ENCODE measurements at places on chromosomes 16 and 17.

DNA sequence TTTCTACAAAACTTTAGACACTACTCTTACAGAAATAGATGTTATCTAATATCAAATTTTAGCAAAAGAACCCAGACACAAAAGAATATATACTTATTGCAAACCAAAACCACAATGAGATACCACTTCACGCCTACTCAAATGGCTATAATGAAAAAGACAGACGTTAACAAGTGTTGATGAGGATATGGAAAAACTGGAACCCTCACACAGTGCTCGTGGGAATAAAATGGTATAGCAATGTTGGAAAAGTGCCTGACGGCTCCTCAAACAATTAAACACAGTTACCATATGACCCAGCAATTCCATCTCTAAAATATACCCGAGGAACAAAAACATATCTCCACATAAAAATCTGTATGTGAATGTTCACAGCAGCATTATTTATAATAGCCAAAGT is 27.1 kb downstream of the USP31 start:
- no peak for DNase-seq

- DNase-seq: no peak
Measured at GRCh38 chr16:10685709-10686108, 9.0 kb downstream of the TEKT5 start.

GRCh38 chr17:9941305-9941704 is 36.2 kb upstream of the RCVRN start:
- no peak for DNase-seq

DNA sequence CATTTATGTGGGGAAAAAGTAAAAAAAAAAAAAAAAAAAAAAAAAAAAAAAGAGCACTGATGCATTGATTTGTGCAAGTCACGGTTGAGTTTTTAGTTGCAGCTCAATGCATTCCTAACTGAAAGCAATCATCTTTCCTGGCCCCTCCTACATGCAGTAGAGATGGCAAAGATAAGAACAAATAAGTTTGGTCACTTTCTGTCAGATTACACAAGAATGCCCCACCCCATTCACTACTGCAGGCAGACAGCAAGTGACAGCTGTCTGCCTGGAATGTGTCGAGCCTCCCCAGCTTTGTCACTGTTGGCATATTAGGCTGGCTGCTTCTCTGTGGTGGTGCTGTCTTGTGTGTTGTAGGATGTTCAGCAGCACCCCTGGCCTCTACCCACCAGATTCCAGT is 243.5 kb downstream of the FOXL1 start:
- no peak for DNase-seq

DNA sequence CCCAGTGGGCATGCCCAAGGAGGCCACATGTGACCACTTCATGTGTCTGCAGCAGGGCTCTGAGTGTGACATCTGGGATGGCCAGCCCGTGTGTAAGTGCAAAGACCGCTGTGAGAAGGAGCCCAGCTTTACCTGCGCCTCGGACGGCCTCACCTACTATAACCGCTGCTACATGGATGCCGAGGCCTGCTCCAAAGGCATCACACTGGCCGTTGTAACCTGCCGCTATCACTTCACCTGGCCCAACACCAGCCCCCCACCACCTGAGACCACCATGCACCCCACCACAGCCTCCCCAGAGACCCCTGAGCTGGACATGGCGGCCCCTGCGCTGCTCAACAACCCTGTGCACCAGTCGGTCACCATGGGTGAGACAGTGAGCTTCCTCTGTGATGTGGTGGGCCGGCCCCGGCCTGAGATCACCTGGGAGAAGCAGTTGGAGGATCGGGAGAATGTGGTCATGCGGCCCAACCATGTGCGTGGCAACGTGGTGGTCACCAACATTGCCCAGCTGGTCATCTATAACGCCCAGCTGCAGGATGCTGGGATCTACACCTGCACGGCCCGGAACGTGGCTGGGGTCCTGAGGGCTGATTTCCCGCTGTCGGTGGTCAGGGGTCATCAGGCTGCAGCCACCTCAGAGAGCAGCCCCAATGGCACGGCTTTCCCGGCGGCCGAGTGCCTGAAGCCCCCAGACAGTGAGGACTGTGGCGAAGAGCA is 4.4 kb downstream of the WFIKKN2 start:
- no peak for DNase-seq

DNA sequence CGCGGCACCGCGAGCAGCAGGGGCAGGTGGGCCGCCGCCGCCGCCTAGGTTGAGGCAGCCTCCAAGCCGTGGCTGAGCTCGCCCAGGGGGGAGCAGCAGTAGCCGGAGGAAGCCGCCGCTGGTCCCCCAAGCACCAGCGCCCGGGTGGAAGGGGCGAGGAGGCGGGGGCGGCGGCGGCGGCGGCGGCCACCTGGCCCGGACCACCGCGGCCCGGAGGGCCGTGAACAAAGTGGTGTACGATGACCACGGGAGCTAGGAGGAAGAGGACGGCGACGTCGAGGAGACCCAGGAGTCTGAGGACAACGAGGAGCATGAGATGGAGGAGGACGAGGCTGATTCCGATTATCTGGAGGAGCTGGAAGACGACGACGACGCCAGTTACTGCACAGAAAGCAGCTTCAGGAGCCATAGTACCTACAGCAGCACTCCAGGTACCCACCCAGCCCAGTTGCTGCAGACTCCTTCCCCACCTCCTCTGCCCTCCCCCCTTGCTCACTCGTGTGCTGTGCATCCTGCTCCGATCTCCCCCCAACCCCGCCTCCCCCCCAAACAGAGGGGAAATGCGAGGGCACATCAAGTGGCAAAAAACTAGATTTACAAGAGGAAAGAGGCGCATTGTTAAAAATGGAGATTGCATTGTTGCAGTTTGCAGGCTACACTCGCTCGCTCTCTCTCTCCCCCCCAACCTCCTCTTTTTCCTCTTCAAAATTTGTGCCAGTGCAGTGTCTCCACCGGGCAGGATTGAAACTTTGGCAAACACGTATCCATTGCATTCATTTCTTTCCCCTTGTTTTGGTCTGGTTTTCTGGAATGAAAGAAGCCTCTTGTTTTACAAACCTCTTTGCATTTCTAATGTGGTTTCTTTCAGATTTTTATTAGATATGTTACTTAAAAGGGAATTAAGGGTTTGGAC is 41.8 kb upstream of the AMZ2 start:
- DNase-seq: peak; percentile 53

DNA sequence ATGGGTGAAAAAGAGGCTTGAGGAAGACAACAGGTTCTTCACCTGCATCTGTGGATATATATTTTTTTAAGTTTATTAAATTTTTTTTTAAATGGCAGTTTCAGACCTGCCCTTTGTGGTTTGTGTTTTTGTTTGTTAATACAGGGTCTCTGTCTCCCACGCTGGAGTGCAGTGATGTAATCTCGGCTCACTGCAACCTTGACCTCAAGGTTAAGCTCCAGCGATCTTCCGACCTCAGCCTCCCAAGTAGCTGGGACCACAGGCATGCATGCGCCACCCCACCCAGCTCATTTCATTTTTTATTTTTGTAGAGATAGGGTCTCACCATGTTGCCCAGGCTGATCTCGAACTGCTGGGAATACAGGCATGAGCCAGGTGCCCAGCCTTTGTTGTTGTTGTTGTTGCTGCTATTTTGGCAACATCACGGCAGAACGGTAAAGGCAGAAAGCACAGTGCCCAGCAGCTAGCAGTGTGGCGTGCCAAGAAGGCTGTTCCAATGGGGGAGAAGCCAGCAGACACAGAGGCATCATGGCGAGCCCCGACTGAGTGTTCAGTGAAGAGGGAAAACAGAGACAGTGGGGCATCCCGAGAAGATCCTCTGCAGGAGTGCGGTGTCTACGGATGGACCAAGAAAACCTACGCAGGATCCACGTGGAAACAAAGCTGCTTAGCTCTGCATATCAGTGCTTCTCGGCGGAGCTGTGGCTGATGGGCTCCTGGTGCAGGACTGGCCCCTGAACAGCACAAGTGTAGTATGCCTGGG is 19.6 kb downstream of the TMC6 start:
- no peak for DNase-seq

- no peak for DNase-seq
Measured at GRCh38 chr16:51864575-51864974, 682.4 kb downstream of the TOX3 start.

GRCh38 chr17:77492446-77493237 is 351.9 kb downstream of the SEC14L1 start:
- DNase-seq: no peak

- DNase-seq: no peak
Measured at GRCh38 chr17:49213399-49213798, 2.9 kb downstream of the ABI3 start.

DNA sequence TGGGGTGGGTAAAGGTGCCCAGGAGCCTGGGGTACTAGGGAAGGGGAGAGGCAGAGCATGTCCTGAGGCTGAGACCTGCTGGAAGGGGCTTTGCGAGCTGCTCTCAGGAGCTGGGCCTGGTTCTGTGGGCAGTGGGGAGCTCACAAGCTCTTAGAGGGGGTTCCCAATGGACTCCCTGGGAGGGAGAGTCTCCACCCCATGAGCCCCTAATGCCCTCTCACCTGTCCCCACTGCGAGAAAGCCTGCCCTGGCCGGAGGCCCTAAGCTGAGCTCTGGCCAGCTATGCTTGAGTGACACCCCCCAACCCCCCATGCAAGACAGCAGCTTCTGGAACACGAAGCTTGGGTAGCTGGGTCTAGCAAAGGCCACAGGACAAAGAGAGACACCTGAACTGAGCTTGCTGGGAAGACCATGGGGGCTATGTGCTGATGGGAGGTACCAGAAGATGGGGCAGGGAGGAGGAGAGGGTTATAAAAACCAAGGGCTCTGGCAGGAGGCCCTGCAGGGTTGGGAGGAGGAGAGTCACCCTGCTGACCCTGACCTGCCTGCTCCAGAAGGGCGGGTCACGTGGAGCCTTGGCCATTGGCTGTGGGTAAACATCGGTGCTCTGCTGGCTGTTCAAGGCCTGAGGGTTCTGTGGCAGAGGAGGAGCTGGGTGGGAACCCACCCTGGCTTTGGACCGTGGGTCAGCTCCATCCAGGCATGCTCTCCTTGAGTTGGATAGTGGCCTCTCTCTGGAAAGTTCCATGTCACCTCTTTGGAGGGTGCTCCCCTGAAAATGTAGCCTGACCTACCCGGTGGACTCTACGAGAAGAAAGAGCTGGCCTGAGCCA is 106.7 kb downstream of the RAB11FIP4 start:
- no peak for DNase-seq

DNA sequence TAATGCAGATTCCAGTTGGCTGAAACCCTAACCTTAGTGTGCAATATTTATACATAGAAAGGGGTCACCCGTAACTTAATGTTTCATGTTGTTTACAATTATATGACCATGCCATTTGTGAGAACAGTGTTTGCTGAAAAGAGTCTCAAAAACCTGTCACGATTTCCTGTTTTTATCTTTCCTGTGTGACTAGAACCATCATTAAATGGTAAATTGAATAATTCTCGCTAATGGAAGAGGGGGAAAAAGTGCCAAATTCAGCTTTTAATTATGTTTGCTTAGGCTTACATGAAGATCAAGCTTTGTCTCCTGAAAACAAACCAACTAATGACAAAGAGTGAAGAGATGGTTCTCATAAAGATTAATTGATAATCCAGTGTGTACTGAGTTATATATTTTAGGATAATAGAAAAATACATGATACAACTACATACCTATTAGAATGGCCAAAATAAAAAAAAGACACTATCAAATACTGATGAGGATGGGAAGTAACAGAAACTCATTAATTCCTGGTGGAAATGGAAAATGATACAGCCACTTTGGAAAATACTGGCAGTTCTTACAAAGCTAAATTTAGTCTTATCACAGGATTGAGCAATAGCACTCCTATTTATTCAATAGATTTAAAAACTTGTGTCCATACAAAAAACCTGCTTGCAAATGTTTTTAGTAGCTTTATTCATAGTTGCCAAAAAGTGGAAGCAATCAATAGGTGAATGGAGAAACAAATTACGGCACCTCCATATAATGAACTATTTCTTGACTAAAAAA is 141.7 kb downstream of the CDK5R1 start:
- DNase-seq: no peak

DNA sequence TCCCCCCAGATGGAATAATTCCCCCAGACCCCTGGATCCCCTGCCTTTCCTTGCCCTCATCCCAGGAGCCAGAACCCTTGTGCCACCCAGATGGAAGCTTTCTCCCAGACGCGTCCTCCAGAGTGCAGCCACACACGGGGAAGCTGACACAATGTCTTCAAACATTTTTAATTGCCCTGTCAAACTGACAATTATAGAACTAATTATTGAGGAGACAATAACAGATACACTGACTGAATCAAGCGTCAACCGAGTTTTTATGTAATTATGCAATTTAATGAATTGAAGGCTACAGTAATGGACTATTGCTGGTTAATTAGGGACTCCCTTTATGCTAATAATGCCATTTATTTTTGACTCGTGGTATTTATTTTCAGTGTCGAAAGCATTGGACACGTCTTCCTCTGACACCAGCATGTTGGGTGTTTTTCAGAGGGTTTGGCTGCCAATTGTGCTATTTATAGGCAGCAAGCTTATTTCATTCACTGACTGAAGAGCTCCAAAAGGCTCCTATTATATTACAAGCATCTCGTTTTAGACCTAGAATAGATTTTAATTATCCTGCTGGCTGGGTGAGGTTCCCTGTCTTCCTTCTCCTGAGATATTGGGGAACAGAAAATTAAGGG is 298.2 kb upstream of the C16orf82 start:
- DNase-seq: no peak

- no peak for DNase-seq
Measured at GRCh38 chr16:65523283-65523944, 401.6 kb upstream of the CDH11 start.

DNA sequence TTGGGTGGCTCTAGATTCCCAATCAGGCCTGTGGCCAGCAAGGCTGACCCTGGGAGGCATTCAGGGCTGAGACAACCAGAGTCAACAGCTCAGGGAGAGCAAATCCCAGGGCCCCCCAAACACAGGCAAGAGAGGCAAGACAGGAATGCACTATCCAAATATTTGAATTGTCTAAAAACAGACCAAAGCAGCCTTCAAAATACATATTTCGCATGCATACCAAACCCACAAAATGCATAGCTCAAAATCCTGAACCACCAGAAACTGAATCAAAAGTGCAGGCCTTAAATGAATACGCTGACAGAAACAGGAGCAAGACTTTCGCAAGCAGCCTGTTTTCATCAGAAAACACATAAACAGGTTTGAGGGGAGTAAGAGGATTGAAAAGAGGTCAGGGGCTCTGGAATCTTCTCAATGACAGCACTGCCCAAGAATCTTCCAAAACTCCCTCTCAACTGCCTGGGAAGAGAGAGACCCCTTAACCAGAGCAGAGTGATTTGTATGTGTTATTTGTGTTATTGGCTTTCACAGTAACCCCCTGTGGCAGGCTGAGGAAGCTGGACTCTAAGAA is 213.6 kb upstream of the CDH5 start:
- DNase-seq: no peak

DNA sequence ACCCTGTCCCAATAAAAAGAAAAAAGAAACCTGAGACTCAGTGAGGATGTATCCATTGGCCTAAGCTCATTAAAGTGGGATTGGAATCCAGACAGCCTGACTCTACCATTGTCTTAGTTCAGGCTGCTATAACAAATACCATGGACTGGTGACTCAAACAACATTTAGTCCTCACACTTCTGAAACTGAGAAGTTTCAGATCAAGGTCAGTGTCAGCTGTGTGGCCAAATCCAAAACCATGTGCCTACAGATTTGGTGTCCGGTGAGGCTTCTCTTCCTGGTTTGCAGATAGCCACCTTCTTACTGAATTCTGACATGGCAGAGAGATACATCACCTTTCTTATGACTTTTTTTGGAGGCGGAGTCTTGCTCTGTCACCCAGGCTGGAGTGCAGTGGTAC is 53.3 kb upstream of the KDM8 start:
- DNase-seq: no peak

GRCh38 chr17:17416007-17416399 is 60.8 kb upstream of the MED9 start:
- DNase-seq: no peak
